ENCODE measurements at places on chromosomes 1 and 21. TPM values are rescaled to one million over a fixed set of nuclear protein-coding genes. Genes with fewer than 3 reads are reported as not detected.

Gene ASB17
- not detected for total RNA-seq

Gene SYPL2
- total RNA-seq, result not detected

Gene LCE3E
- total RNA-seq, result not detected

Gene PDIK1L
- 7.6 TPM for total RNA-seq

Gene KCNJ15
- not detected for total RNA-seq

GRCh38 chr21:16742131-16742641 lies 770.7 kb upstream of the CXADR start:
- DNase-seq, result no peak

- DNase-seq, result no peak
These were observed 52.4 kb downstream of the XCL1 start for GRCh38 chr1:168628807-168629206.

DNA sequence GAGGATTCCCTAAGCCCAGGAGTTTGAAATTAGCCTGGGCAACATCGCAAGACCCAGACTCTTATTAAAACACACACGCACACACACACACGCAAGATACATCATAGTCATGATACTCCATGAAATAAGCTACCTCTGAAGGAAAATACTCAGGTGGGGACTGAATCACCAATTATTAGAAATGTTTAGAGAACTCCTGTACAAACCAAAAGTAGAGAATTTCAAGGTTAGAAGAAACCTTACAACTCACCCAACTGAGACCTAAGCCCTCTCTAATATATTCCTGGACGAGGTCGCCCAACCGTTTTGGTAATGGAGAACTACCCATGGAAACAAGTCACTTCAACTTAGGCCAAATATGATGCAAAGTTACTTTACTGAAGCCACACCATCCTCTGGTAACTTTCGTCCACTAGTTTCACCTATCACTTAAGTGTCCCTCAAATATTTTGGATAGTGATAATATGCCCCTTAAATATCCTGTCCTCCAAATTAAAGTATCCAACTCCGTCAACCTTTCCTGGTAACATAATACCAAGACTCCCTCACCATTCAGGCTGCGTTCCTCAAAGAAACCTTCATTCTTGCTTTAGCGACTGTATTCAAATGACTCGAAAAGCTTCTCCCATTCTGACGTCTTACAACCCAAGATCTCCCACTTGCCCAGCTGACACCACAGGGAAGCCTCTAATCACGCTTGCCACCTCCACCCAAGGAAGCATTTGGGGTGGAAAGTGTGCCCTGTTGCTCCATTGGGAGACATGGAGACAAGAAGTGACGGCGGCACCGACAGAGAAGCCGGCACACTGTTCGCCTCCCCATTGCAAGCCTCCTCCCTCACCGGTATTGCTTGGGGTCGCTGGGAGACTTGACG lies 856 bp downstream of the NRDC start:
- DNase-seq, result no peak

DNA sequence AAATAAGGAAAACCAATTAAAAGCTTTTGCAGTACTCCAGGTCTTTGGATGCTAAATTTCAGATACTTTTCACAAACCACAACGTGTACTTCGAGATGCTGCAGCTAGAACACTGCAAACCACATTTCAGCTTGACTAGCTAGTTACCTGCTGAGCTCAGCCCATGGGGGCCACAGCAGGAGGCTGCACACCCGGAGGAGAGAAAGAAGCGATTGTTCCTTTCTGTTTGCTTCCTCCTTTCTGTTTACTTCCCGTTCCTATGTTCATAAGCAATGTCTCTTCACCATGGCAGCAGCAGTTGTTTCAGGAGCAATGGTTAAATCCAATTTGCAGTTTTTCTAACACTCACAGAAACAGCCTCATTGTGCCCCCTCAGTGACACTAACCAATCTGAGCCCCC lies 225.6 kb upstream of the FGGY start:
- no peak for DNase-seq

DNA sequence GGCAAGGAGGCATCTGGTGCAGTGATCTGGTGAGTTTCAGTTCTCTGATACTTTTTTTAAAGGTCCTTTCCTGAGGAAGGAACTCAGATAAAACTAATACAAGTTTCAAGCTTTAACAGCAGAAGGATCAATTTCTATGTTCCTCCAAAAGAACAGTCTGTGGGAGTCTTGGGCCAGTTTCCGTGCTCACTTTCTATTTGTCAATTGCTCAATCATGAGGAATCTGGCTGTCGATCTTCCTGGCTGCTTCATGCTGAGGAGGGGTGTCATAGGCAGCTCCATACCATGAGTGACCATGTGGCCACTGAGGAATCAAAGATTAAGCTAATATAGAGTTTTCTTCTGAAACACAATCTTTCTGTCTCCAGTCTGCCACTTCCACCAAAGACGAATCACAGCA lies 11.4 kb upstream of the TMEM125 start:
- DNase-seq, result no peak

DNA sequence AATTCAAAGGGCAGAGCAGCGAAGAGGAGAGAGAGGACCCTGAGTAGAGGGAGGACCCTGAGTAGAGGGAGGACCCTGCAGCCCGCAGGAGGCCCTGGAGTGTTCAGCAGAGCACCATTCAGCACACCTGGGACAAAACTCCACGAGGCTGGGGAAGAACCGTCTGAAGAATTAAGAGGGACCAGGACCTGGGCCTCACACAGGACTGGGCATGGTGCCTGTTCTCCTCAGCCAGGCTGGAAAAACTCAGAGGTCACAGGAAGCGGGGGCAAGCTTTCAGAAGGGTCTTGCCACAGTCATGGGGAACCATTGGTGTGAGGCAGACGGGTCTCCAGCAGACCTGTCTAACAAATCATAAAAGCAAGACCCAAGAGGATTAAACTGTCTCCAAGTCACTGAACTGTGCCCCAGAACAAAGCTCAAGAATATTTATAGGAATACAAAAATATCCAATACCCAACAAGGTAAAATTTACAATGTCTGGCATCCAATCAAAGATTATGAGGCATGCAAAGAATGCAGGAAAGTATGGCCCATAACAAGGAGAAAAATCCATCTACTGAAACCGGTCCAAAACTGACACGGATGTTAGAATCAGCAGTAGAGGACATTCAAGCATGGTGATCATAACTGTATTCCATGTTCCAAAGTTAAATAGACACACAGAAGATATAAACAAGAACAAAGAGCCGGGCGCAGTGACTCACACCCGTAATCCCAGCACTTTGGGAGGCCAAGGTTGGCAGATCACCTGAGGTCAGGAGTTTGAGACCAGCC lies 30.6 kb downstream of the MORN1 start:
- DNase-seq, result no peak

DNA sequence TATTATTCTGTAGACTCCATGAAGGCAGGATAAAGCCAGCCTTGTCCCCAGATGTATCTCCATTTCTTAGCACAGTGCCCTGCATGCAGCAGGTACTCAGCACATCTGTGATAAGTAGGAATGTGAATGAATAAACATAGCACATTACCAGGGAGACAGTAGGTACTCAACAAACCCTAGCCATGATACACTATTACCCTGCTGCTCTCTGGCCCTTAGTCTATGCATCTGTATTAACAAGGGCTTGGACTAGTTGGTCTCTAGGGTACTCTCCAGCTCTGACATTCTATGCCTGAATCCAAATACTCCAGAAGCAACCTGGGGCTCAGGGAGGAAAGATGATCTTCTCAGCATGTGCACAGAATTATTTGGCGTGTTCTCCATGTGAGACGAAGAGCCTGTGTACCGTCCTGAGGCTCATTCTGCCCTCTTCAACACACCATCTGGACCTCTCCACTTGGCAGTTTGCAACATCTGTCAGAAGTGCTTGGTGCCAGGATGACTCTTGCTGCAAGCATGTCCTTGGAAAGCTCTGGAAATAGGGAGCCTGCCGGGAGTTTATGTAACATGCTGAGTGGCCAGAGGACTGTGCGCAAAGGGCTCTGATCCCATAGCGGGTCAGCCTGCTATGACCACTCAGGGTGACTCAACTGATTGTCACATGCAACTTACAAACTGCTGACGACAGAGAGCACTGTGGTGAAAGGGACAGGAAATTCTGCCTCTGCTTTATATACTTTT lies 228.2 kb upstream of the USP24 start:
- peak; percentile 91 for DNase-seq

- DNase-seq, result no peak
These were observed 13.9 kb downstream of the HYI start for GRCh38 chr1:43439781-43440180.

GRCh38 chr1:202165942-202166843 lies 5.8 kb upstream of the PTPN7 start:
- DNase-seq, result no peak

DNA sequence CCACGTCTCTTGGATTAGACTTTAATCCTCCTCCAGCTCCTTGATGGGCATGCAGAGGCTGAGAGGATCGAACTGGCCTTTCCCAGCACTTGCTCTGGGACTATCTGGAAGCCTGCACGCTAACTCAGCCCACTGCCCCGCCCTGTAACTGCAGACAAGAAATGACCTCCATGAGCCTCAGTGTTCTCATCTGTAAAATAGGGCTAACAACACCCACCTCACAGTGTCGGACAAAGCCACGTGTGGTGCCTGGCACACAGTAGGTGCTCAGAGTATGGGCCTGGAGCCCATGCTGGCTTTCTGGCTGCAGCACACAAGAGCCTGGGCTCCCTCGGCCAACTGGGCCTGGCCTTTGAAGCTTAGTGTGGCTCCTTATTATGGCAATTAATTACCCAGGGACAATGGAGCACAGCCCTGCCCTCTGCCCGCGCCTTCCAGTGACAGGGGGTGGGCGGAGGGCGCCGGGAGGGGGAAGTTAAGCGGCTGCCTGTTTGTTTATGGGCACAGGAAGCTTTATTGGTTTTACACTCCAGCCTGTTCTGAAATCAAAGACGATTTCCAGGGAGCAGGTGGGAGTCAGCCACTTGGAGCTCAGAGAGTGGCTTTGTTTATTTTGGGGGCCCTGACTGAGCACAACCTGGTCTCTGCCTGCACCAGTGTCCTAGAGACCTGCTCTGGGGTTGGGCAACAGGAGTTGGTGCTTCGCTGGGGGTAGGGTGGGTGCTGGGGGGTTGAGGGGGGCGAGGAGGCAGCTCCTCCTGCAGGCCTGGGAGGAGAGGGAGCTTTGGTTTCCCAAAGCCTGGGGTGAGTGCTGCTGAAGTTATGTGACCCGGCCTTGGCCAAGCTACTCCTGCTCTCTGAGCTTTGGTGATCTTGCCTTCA lies 31.0 kb downstream of the PAX7 start:
- DNase-seq, result no peak

All from NCI-H460 (cell line).